ENCODE measurements at places on chromosomes 1 and 21.

DNA sequence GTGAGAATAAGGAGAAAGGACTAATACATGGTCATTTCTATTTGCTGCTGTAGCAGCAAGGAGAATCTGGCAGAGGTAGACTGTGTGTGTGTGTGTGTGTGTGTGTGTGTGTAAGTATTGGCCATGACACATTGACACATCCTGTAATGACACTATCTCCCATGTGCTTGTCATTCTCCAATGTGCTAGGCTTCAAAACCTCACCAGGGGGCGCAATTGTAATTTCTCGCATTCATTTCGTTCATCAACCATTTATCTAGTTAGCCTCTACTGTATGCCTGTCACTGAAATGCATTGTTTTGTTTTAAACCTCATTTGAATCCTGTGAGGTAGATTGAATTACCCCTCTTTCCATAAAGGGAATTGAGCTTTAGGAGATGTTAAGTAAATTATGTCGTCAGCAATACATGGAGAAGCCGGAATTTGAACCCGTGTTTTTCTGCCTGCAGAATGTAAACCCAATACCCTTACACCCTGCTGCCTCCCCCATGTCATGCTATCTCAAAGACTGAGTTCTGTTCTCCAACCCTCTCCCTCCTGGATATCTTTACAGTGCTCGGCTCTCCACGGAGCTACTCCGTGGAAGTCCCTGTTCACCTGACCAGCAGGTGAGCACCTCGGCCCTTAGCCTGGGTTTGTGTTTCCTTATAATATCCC, 100.8 kb downstream of the UCK2 start:
- no peak for DNase-seq

GRCh38 chr1:213921311-213921710, 66.5 kb upstream of the PROX1 start:
- no peak for DNase-seq

- DNase-seq = no peak
Observed at GRCh38 chr1:230303069-230303468, 123.1 kb downstream of the PGBD5 start.

- peak; percentile 84 for DNase-seq
Observed at GRCh38 chr1:192516776-192517297, 58.7 kb upstream of the RGS1 start.

GRCh38 chr1:193181536-193181935, 4.9 kb downstream of the B3GALT2 start:
- DNase-seq = no peak

- no peak for DNase-seq
Observed at GRCh38 chr21:14683063-14683462, 136.9 kb upstream of the SAMSN1 start.

DNA sequence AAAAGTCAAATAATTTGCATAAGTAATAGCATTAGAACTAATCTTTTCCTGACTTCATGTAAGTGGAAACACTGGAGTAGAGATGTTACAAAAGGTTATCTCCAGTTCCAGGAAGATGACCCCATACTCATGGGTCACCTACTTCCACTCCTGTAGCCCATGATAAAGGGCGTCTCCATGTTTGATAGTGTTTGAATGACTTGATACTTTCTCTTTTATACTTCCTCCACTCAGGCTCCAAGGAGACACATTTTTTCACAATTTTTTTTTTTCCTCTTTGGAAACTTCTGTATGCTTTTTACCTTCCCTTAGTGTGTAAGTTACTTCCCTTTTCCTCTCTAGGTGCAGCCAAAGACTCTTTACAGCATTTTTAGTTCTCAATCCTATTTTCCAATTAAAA, 382.1 kb upstream of the B3GALT2 start:
- DNase-seq = peak; percentile 38

All from SIG-M5 (cell line).